ENCODE measurements at places on chromosomes 7 and 10. TPM values are rescaled to one million over a fixed set of nuclear protein-coding genes. Genes with fewer than 3 reads are reported as not detected.

- no peak for DNase-seq
- H3K27me3 ChIP-seq, result peaks cover 22% of the 10 kb centered on the region
- H3K4me1 ChIP-seq, result no peaks in the 10 kb centered on the region
- H3K27ac ChIP-seq, result no peak overlapping the region
- H3K36me3 ChIP-seq, result no peaks in the 10 kb centered on the region
These were observed 88.3 kb downstream of the BAMBI start for GRCh38 chr10:28765641-28766040.

DNA sequence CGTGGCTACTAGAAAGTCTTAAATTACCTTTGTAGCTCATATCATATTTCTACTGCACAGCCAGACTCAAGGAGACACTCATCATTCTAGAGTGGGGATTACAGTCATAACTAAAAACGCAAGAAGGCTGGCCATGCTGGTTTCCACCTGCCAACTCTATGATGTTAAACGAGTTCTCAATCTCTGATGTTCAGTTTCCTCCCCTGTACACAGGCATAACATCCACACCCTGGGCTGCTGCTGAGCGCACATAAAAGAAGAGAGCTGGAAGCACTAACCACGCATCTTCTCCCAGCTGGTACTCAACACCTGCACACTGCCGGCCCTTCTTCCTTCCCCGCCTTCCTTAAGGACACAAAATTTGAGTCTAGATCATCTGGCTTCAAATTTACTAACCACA is 60.5 kb downstream of the SORBS1 start:
- no peak overlapping the region for H3K27ac ChIP-seq
- DNase-seq, result no peak
- no peaks in the 10 kb centered on the region for H3K36me3 ChIP-seq
- H3K4me3 ChIP-seq, result no peak overlapping the region
- no peaks in the 10 kb centered on the region for H3K27me3 ChIP-seq

The SPDYE1 gene
- not detected for total RNA-seq

DNA sequence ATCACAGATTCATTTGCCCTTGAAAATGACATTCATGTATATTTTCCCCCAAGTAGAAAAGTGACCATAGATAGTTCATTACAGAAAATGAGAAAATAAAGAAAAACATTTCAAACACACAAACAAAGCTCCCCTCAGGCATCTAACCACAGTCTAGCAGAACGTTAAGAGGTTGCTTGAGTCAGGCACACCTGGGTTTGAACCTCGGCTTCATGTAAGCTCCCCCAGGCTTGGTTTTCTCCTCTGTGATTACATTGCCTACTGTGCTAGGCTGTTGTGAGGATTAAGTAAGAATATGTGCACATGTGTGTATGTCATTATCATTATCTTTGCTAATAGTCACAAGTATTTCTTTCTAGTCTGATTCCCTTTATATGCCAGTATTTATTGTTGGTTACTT is 9.1 kb downstream of the DNTT start:
- no peaks in the 10 kb centered on the region for H3K4me1 ChIP-seq
- H3K4me3 ChIP-seq, result no peak overlapping the region
- DNase-seq, result no peak
- no peaks in the 10 kb centered on the region for H3K27me3 ChIP-seq
- H3K27ac ChIP-seq, result no peak overlapping the region
- H3K36me3 ChIP-seq, result no peaks in the 10 kb centered on the region

The ORAI2 gene
- 13.2 TPM for total RNA-seq

DNA sequence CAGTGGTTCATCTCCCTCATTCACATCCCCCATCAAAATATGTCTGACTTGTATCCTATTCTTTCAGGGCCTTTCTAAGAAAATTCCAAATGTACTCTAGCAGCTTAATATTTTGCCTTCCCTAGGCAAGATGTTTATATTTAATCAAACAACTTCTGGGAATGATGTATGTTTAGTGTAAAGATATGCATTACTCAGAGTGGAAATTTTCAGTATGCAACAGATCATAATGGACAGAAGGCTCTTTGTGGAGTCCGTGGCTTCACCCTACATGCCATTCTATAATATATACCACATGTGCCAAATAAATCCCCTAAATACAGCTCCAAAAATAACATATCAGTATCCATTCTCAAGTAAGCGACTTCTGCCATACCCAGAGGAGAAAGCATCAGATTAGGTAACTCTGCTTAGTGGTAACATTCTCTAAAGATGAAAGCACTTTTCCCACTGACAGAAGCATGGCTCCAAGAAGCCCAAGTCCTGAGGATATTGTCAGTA is 316.6 kb downstream of the KCNMA1 start:
- H3K36me3 ChIP-seq, result no peaks in the 10 kb centered on the region
- H3K27ac ChIP-seq, result no peak overlapping the region
- DNase-seq, result no peak
- H3K4me1 ChIP-seq, result no peaks in the 10 kb centered on the region
- peaks cover 69% of the 10 kb centered on the region for H3K27me3 ChIP-seq

- no peak overlapping the region for H3K4me3 ChIP-seq
- DNase-seq, result peak; percentile 8
- no peaks in the 10 kb centered on the region for H3K4me1 ChIP-seq
- H3K27ac ChIP-seq, result no peak overlapping the region
These were observed 213.7 kb downstream of the ELMO1 start for GRCh38 chr7:37234928-37235327.

The NME8 gene
- total RNA-seq, result not detected

The HOXA3 gene
- total RNA-seq, result 9.2 TPM

DNA sequence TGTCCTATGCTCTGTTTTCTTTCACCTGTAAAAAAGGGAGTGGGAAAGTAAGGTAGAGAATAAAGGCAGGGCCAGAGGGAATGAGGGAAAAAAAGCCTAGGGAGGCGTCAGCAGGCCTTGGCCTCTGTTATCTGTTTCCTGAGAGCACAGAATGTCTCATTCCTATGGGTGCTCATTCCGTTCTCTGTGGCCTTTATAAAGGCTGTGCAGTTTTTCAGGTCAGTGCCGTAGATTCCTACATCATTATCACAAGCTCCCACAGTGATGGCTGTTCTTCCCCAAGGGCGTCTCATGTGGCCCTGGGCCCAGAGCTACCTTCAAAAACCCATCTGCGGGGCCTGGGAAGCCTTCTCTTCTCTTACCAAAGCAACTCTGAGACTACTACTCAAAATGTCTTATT is 16.7 kb upstream of the AKR1B10 start:
- H3K4me1 ChIP-seq, result peaks cover 11% of the 10 kb centered on the region
- no peak overlapping the region for H3K27ac ChIP-seq
- H3K27me3 ChIP-seq, result no peaks in the 10 kb centered on the region
- H3K4me3 ChIP-seq, result no peak overlapping the region
- no peaks in the 10 kb centered on the region for H3K36me3 ChIP-seq

The SFTPA1 gene
- 6.5 TPM for total RNA-seq

DNA sequence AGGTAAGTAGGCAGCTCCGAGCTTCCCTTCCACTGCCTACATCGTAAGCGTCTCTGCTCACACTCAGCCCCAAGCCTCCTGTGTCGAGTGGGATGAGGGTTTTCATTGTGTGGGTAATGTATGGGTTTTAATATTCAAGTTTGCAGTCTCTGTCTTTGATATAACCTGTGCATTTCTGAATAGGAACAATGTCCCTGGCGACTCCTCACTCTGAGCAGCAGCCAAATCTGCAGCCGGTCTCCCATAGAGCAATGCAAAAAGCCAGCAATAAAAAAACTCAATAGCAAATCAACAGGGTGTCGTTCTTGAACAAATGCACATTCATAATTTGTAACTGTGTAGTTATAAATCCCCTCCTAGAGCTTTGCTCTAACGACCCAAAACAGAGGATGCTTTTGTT is 33.4 kb downstream of the PPP1R17 start:
- no peak overlapping the region for H3K4me3 ChIP-seq
- no peaks in the 10 kb centered on the region for H3K36me3 ChIP-seq
- DNase-seq, result no peak

The RGS10 gene
- total RNA-seq, result 96.7 TPM

DNA sequence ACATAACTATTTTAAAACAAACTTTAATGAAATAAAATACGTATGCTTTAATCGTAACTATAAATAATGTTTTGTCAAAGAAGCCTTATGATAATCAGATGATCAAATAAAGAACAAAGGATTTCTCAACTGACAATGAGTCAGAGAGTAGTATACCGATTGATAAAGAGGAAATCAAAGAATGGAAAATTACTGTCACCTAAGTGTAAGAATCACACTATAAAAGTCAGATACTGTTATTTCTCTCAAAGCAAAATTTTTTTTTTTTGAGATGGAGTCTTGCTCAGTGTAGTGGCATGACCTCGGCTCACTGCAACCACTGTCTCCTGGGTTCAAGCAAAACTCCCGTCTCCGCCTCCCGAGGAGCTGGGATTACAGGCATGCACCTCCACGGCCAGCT is 18.8 kb downstream of the DNAJC2 start:
- peaks cover 42% of the 10 kb centered on the region for H3K36me3 ChIP-seq
- DNase-seq, result no peak
- H3K4me3 ChIP-seq, result no peak overlapping the region
- H3K4me1 ChIP-seq, result no peaks in the 10 kb centered on the region

- no peak for DNase-seq
- H3K36me3 ChIP-seq, result no peaks in the 10 kb centered on the region
- no peaks in the 10 kb centered on the region for H3K27me3 ChIP-seq
- peaks cover 4% of the 10 kb centered on the region for H3K4me1 ChIP-seq
These were observed 152.6 kb downstream of the CAMK1D start for GRCh38 chr10:12501841-12502525.

- no peak for DNase-seq
- H3K27ac ChIP-seq, result no peak overlapping the region
- no peaks in the 10 kb centered on the region for H3K27me3 ChIP-seq
- no peaks in the 10 kb centered on the region for H3K36me3 ChIP-seq
- no peak overlapping the region for H3K4me3 ChIP-seq
These were observed 329.9 kb upstream of the CELF2 start for GRCh38 chr10:10687751-10688150.

DNA sequence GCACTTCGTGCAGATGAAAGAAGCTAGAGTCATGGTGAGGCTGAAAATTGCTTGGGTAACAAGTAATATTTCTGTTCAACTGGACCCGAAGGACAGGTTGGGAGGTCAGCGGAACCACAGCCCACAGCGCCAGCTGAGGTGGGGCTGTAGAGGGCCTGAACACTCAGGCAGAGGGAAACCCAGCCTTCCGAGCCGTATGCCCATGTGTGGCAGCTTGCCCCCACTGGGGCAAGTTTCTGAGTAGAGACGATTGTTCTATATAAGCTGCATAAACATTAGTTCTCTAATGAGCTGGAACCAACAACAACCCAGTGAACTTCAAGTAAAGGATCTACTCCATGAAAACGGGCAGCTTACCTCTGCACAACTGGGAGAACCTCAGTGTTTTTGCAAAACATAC is 58.4 kb upstream of the TNS3 start:
- no peak for DNase-seq
- H3K4me3 ChIP-seq, result no peak overlapping the region
- H3K4me1 ChIP-seq, result peaks cover 4% of the 10 kb centered on the region
- no peaks in the 10 kb centered on the region for H3K27me3 ChIP-seq
- no peak overlapping the region for H3K27ac ChIP-seq

DNA sequence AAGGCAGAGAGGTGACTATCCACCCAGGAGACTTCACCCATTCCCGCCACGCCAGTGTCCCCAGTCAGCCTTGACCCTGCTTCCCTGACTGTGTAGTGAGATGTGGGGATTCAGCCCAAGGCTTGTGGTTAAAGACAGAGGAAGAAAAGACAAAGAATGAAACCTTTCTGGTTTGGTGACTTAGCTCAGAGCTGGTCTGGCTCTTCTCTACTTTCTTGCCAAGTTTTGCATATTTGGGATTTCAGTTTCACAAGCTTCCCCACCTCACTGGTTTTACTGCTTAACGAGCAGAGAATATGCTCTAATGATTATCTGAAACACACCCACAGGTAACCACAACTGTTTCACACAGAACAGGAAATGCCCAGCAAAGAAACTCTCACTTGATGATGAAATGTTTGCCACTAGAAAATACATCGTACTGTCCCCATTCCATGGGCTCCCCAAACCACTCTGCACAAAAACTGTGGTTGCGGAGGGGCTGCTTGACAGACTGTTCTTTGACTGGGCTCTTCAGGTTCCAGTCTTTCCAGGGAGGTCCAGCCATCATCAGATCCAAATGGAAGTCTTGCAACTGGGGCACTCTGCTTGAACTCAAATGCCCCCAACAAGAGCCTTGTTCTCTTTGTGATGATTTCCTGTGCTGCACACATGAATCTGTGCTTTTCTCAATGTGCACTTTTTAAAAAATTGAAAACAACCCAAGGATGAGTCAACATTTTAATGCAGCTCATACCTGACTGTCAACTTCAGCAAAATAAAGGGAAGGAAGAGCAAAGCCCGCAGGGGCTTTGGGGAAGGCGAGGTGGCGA is 95.5 kb downstream of the CTBP2 start:
- peaks cover 69% of the 10 kb centered on the region for H3K4me1 ChIP-seq
- peak; percentile 79 for DNase-seq
- H3K27me3 ChIP-seq, result no peaks in the 10 kb centered on the region
- H3K27ac ChIP-seq, result peak overlapping the region; percentile 76

DNA sequence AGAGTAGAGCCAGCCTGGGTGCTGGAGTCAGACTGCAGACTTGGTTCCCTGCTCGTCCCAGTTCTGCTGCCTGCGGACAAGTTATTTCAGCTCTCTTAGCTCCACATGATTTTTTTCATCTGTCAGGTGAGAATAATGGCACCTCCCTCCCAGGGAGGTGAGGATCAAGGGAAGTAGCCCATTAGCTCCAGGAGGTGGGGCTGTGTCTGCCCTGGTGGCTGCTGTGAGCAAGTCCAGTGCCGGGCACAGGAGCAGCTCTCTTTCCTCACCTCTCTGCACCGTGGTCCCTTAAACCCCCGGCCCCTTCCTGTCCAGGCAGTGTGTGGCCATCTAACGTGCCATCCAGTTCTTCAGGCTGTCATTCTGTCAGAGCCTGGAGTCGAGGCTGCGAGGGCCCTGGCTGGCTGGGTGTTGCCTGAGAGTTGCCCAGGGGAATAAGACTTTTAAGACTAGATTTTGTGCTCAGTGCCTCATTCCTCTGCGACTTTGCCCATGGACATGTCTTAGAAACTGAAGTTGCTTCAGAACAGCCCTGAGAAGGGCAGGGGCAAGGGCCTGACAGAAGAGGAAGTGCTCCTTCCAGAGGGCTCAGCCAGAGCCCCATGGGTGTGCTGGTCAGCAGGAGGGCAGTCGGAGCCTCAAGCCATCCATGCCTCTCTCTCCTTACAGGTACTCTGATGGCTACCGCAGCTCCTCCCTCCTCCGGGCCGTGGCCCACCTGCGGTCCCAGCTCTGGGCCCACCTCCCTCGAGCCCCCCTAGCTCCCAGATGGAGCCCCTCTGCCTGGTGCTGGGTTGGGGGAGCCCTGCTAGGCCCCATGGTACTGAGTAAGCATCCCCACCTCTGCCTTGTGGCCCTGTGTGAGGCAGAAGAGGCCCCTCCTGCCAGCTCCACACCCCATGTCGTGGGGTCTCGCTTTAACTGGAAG is 5.0 kb downstream of the ABCB8 start:
- peaks cover 3% of the 10 kb centered on the region for H3K4me1 ChIP-seq
- peaks cover 3% of the 10 kb centered on the region for H3K36me3 ChIP-seq
- H3K27me3 ChIP-seq, result no peaks in the 10 kb centered on the region
- H3K27ac ChIP-seq, result no peak overlapping the region
- no peak overlapping the region for H3K4me3 ChIP-seq

The IFIT5 gene
- total RNA-seq, result 11.1 TPM

The GIMAP5 gene
- 0.57 TPM for total RNA-seq

The CLDN3 gene
- total RNA-seq, result 19.2 TPM
